Skeletal muscle cell (primary cell): ENCODE measurements at places on chromosomes 11 and 22.

GRCh38 chr11:102513869-102514268 lies 16.7 kb downstream of the MMP7 start:
- peak; percentile 41 for DNase-seq

DNA sequence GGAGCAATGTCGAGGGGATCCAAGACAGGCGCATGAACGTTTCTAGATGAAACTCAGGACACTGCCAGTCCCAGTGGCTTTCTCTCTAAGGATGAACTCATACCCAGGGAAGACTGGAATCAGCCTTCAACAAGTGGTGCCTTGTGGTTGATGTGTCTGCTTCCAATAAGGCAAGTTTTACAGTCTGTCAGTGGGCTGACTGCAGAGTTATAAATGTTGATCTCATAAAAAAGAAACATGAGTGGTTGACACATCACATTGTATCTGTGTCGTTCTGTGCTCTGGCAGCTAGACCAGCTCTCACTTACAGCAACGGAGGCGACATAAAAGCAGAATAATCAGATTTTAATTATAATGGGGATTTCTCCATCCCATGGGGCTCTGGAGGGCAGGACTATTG lies 96.7 kb downstream of the SNX19 start:
- no peak for DNase-seq

DNA sequence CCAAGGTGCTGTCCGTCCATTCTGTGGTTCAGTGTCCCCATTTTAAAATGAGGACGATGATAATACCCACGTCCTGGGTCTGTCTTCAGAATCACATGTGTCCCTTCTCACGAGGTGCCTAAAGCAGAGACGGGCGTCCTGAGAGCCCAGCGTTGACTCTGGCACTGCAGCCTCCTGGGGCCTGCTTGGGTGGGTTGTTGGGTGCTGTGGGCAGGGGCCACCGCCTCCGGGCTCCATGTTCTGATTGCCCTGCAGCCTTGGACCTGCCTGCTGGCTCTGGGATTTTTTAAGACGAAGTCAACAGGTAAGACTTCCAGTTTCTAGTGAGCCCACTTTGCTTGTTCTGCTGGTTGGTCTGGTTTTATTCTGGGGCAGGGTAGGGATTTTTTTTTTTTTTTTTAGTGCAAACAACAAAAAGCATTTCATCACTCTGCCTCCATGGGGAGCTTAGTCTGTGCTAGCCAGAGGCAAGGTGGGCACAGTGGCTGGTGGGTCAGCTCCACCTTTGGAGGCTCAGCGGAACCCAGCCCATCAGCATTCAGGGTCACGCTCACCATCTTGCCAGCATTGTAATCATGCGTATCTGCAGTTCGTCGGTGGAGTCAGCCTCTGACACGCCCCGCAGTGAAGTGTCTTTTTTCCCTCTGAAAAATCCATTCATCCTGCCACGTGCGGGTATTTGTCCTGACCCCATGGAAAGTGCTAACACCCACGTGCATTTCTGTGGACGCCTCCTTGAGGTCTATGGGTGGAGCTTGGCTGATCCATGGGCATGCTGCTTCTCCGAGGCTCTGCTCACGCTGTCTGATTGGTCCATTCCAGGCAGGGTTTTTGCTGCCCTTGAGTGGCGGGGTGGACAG lies 28.3 kb downstream of the NADSYN1 start:
- DNase-seq: no peak

- DNase-seq: no peak
Observed at GRCh38 chr11:18748766-18749365, 22.9 kb upstream of the IGSF22 start.

DNA sequence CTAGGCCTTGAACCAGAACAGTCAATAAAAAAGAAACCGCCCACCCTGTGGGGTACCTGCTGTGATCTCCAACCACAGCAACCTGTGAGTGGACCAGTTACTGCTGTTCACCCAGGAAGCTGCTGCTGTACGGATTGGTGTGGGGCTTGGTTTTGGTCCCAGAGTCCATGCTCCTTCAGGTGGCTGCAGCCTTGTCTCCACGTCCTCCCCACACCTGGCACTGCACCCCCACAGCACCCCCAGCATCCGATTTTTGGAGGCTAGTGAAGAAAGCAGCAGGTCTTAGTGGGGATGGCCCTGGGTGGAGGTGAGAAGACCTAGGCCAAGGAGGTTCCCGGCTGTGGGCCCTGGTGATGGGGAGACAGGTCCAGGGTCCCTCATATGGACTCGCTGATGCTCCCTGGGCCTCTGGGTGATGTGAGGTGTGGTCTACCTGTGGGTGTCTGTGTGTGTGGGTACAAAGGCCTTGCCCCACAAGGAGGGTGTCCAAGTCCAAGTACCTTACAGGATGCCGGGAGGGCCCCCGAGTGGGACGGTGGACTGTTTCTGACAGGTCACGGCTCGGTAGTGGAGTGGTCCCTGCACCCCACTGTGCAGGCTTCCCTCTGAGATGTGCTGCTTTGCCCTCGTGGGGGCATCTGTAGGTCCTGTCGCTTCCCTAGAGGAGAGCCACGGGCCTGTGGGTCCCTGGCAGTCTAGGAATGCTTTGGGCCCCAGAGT lies 283.4 kb downstream of the TBC1D22A start:
- no peak for DNase-seq

GRCh38 chr11:64227405-64227956 lies 1.4 kb downstream of the NUDT22 start:
- no peak for DNase-seq

- DNase-seq: peak; percentile 35
Observed at GRCh38 chr11:48150213-48150612, 66.4 kb upstream of the OR4B1 start.

DNA sequence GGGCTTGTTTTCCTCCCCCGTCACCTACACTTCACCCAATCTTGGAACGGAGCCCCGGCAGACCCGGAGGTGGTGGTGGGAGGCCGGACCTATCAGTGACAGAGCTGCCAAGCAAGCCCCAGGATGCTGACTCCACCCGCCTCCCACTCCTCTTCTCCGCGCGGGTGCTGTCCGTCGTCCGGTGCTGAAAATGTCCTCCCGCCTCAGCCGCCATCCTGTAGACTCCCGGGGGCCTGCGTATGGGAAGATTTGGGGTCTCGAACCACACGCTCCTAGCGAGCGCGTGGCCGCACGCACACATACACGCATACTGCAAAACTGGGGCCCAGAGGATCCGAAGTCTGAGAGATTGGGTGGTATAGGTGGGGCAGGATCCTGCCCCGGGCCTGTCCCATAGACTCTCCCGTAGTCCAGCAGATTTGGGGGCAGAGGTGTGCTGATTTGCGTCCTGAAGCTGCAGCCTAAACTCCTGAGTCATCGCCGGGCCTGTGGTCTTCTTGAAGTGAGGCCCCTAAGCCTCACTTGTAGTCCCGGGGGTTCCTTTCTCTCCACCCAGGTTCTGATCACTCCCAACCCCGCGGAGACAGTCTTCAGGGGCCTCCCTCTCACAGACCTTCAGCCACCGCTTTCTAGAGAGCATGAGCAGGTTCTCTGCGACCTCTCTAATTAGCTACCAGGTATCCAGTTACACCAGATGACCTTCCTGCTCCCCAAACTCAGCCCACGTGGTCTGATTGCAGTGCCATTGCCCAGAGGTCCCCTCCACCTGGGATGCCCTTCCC lies 796 bp upstream of the YIF1A start:
- no peak for DNase-seq

DNA sequence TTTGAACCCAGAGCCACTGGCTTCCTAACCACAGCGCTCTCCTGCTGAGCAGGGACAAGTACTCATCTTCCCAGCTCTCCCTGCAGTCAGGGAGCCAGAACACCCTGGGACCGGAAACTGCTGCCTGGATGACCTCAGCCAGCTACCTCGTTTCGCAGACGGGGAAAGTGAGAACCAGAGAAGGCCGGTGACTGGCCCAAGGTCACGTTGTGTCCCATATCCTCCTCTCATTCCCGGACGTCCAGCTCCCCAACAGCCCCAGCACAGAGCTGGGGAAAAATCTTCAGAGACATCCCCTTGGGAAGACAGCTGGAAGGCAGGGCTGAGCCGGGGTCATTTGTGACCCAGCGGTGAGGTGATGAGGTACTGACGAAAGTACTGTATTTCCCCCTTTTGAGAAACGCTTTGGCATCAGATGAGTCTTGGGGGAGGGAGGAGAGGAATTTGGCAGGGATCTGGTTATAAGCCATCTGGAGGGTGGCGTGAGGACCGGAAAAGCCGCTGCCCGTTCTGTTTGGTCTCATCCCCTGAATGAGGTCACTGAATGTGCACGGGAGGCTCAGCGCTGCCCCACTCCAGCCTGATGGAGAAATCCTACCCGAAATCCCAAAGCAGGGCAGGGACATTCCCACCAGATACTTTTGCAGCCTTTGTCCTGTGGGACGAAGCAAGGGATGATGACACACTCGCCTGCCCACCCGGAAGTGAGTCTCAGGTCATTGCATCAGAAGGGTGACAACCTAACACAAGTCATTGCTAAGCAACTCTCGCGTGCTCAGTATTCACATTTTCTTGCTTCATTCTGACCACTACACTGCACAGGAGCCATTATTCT lies 41.1 kb downstream of the LIF start:
- DNase-seq: peak; percentile 99

GRCh38 chr11:30429550-30429949 lies 106.6 kb downstream of the ARL14EP start:
- no peak for DNase-seq

GRCh38 chr11:126118806-126119205 lies 56.1 kb upstream of the CDON start:
- DNase-seq: no peak

DNA sequence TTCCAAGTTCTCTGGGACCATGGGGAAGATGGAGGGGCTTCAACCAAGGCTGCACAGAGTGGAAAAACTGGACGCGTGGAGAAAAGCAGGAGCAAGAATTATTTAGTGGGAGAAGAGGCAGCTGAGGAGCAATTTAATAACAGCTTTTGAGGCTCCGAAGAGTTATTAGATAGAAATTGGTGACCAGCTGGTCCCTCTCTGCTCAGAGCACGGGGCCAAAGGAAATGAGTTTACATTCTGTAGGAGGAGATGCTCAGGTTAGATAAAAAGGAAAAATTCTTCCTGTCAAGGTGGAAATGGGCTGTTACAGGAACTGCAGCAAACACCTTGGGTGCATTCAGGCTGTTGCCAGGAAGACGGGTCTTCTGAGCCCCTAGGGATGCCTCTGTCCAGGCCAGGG lies 47.0 kb upstream of the GALNT18 start:
- no peak for DNase-seq

DNA sequence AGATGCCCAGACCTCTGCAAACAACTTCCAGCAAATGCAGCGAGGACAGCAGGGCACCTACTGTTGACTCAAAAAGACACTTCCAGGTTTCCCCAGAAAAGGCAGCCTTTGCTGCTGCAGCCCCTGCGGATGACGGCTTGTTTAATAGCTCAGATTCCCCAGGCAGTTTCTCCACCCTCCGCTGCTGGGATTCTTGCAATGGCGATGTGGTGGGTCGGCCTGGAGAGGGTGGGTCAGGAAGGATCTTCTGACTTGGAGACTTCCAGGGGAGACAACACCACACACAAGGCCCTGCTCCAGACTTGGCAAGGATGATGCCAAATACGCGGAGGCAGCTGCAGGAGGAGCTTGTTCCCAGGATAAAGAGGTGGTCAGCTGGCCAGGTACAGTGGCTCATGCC lies 17.9 kb upstream of the TREH start:
- DNase-seq: no peak

DNA sequence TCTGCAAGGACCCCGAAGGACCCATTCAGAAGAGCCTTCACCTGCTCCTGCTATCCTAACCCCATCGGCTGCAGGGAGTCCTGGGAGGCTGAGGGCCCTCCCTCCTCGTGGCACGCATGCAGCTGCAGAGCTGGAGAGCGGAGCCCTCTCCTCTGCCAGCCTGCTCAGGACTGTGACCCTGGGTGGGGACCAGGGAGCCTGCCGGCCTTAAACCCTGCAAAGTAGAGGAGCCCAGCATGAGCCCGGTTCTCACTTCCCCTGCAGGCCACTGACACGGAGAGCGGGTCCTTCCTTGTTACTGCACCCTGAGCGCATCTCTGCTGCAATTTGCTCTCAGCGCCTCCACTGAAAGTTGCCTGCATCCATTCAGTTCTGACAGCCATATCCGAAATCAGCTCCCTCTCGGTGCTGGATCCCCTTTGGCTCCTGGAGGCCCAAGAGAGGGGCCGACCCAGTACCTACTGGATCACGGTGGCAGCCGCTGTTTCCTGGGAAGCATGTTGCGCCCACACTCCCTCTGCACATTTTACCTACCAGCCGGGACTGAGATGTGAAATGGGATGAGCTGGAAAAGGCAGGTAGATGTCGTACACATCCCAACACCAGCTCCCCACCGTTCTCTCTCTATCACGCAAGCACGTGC lies 312.1 kb downstream of the NTM start:
- DNase-seq: no peak

DNA sequence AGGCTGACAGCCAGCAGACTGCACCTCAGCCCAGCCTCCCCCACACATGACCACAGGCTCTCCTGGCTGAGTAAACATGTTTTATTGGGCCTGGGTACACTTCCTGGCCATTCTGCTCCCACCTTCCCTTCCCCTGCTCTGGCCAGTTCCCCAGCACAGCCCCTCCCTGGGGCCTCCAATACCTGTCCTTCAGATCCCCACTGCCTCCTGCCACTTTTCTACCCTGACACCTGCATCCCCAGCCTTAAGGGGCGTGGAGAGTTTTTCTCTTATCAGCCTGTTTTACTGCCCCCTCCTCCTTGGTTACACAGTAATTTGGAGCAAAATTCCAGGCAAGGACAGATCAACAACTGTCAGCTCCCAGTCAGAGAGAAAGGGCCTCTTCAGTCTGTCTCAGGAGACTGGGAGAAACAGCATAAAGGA lies at the start of gene ISX:
TSS of gene ISX (plus strand) at position 363 of the 423 bp plus-strand sequence. CDS start 930 bp downstream, outside the sequence.
- DNase-seq: no peak

DNA sequence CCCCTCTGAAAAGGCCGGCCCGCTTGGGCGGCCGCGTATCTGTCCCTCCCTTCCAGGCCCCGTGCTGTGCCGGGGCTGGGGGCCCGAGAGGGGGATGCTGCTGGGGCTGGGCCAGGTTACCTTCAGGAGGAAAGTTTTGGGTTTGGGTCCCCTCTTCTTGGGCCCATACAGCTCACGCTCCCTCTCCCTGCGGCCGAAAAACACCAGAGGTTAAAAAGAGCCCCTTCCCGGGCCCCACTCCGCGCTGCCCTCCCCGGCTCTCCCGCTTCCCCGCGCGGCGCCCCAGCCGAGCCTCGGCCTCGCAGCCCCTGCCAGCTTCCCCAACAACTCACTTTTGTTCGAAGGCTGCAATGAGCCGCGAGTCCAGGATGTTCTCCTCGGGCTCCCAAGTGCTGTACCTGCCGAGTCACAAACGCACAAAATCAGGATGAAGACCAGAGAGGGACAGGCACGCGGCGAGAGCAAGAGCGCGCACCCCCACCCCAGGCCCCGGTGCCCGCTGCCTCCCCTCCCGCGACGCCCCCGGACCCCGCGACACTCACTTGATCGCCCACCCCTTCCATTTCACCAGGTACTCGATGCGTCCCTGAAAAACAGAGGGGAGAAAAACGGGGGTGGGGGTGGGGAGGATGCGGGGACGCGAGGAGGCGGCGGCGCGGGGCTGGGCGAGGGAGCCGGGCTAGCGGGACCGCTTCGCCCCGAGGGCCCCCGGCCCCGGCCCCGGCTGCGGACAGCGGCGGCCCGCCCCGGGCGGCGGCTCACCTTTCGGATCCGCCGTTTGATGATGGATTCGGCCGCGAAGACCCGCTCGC lies 450 bp downstream of the CBX6 start:
- no peak for DNase-seq
